Sigmoid colon (tissue), 7 donors: ENCODE measurements at places on chromosomes 5 and 9.

- H3K27me3 ChIP-seq, result no peaks in the 10 kb centered on the region
- no peaks in the 10 kb centered on the region for H3K36me3 ChIP-seq
- no peak overlapping the region for H3K4me3 ChIP-seq
- H3K4me1 ChIP-seq, result no peaks in the 10 kb centered on the region
- DNase-seq, result no peak
Observed at GRCh38 chr9:37302277-37302676, 120.2 kb upstream of the GRHPR start.

DNA sequence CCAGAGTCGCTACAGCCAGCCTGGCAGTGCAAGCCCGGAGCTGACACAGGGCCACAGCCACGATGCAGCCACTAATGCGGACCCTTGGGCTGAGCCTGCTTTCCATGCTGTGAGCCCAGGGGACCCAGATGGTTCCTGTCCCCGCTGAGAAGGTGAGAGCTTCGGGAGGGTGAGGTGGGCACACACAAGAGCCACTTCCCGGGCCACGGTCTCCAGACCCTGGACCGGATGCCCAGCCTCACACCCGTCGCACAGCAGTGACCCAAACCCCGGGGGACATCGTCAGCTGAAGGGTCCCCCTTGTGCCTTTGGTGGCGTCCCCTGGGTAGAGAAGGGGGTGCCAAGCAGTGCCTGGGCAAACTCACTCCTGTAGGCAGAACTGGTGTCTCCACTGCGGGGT, 13.4 kb downstream of the PAEP start:
- no peak for DNase-seq
- peaks cover 9% of the 10 kb centered on the region for H3K27me3 ChIP-seq
- no peak overlapping the region for H3K27ac ChIP-seq
- H3K4me3 ChIP-seq, result no peak overlapping the region
- no peaks in the 10 kb centered on the region for H3K36me3 ChIP-seq

GRCh38 chr5:41721516-41721915, 148.7 kb downstream of the OXCT1 start:
- H3K27me3 ChIP-seq, result no peaks in the 10 kb centered on the region
- H3K4me1 ChIP-seq, result no peaks in the 10 kb centered on the region
- no peaks in the 10 kb centered on the region for H3K36me3 ChIP-seq
- H3K27ac ChIP-seq, result no peak overlapping the region

DNA sequence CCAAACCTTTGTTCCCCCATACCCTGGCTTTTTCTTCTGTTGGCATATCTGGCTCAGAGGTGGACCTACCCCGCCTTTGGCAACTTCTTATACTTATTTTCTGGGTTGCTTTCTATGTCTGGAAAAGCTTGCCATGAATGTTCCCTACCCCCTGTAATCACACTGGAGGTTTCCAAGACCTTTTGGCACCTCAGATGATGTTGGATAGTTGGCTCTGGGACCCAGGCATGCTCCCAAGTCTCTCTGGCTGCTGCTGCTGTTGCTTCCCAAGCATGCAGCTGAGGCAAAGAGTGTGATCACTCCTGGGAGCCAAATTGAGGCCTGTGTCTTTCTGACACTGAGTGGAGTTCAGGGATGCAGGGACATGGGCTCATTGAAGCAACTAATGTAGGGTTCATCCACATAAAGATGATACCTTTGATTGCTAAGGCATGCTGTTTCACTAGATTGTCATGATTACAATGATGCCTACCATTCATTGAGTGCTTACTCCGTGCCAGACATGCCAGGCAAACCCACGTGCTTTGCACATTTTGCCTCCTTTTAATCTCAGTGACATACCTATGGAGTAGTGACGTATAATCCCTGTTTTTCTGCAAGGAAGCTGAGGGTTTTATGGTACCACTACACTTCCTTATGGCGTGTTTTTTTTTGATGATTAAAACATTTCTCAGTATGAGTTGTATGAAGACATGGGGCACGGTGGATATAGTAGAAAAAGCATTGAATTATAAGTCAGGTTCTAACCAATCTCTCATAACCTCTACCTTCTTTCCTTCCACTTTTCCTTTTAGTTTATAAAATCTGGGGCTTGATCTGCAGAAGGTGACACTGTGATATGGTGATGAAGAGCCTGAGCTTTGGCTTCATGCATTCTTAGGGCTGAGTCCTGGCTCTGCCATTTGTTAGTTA, 73.1 kb downstream of the ARHGAP26 start:
- H3K27me3 ChIP-seq, result no peaks in the 10 kb centered on the region
- H3K4me3 ChIP-seq, result no peak overlapping the region
- DNase-seq, result peak; percentile 84
- H3K36me3 ChIP-seq, result no peaks in the 10 kb centered on the region
- peaks cover 71% of the 10 kb centered on the region for H3K4me1 ChIP-seq
